Suprapubic skin (tissue), 4 donors: ENCODE measurements at places on chromosomes 4 and X.

DNA sequence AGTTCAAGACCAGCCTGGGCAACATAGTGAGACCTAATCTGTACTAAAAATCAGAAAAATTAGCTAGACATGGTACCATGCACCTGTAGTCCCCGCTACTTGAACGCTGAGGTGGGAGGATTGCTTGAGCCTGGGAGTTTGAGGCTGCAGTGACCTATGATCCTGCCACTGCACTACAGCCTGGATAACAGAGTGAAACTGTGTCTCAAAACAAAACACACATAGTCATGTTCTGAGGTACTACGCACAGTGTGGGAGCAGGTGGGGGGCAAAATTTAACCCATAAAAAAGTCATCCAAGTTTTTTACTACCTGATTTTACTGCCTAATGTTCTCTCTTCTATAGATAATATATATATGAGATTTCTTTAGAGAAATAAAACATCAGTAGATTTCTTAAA lies 28.4 kb downstream of the HSPA4L start:
- no peak for DNase-seq

DNA sequence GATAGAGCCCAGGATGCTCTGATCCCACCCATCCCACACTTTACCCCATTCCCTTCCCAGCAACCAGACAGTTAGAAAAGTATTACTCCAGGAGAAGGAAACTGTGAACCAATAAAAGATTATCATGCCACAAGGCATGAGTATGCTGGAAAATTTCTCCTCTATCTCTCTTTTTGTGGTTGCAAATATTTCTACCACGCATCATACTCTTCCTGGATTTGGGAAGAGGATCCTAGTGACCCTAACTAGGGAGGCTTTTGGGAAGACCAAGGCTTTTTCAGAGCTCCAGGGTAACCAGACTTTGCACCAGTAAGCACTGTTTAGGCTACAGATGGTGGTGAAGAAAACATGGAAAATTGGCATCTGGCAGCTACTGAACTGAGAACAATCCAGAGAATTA lies 257.6 kb upstream of the CLNK start:
- DNase-seq = no peak

- no peak for DNase-seq
Observed at GRCh38 chr4:53098681-53099121, 236.6 kb downstream of the RASL11B start.

DNA sequence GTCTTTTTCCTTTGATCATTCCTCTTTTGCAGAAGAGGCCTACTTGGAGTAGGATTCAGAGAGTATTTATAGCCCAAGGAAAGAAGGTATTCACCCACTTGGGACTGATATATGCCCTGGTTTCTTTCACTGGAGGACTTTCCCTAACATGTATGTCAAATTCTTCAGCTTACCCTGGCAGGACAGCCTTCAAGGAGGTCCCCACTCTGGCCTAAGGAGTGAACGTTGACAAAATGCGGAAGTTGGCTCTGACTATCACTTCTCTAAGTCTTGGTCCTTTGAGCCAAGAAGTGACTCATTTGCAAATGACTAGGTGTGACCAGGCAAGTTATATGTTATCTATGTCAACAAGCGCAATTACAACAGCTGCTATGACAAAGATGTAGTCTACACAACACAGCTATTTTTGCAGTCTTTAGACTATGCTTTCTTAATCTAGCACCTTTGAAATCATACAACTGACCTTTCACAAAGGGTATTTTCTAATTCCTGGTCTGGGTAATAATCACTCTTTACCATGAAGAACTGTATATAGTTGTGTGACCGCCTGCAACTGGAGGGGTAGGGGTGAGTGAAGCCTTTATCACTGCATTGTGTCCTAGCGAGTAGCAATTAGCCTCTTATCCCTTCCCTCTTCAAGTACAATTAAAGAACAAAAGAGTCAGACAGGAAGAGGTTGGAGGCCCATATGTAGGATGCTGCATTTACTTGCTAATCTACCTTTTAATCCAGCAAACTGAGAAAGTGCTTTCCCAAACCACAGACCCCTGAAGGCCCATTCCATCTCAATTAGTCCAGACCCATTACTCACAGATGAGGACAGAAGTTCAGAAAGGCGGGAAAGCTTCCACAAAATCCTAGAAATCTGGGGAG lies 50.1 kb downstream of the RASGEF1B start:
- no peak for DNase-seq

GRCh38 chrX:16114611-16115010 lies 8.8 kb upstream of the GRPR start:
- no peak for DNase-seq

- DNase-seq = no peak
Observed at GRCh38 chr4:117983541-117984365, 50.5 kb upstream of the NDST3 start.

GRCh38 chrX:107674480-107675364 lies 46.4 kb downstream of the PRPS1 start:
- DNase-seq = peak; percentile 95

DNA sequence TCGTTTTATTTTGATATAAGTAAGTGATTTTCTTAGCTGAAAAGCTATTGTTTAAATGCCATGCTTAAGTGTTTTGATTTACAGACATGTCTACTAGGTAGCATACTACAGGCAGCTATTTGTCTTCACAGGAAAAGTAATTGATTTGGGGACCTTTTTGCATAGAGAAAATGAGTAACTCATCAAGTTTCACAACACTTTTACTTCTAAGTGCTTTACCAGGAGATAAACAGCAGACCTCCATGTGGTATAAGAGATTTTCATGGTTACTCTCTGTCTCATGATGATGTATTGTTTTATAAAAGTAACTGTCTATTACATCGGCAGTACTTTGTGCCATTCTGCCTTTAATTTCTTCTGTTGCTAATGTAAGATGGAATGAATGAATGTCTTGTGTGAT lies 28.7 kb downstream of the RBPJ start:
- no peak for DNase-seq

DNA sequence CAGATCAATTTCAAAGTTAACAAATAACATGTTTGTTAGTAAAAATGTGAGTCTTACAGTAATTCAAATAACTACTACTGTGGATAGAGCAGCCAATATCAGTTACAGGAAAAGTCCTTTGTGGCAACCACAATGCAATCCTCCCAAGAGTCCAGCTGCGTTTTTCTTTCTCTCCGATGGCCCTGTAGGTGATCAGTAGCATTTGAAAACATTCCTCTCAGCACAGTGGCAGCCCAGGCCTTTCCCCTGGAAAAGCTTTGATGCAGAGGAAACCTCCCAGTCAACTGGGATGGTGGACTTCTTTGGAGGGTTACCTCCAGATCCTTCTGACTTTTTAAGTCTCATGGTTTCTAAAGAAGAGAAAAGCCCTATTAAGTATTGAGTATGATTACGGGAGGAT lies 18.0 kb upstream of the PDZD4 start:
- DNase-seq = no peak

DNA sequence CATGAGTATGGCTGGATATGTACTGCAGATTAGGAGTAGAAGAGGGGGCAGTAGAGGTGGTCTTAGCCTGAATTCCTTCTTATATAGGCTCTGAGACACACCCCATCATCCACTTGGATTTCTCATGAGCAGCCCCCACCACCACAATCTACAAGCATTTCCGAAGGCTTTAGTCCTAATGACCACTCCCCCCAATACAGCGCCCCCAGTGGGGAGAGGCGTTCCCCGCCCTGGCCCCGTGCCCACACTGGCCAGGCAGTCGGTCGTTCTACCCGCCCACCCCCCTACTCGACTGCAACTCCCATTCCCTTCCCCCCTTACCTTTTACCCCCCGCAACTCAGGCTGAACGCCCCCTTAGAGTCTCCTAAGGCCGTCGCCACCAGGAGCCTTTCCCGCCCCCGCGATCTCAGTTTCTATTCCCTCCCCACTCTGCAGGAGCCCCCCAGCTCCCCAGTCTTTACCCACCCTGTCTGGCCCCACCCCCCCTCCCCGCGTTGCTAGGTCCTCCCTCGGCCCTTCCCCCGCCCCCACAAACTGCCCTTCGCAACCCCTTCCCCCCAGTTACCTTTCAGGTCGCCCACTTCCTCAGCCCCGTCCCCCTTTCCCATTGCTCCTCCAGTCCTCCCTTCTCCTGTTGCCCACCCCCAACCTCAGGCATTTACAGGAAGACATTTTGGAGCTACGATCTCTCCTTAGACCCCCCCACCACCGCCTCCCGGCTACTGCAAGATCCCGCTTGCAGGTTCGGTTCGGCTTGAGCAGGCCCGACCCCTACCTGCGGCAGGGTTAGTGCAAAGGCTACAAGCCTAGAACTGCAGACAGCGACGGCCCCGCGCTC lies 468 bp downstream of the ZMYM3 start:
- no peak for DNase-seq

DNA sequence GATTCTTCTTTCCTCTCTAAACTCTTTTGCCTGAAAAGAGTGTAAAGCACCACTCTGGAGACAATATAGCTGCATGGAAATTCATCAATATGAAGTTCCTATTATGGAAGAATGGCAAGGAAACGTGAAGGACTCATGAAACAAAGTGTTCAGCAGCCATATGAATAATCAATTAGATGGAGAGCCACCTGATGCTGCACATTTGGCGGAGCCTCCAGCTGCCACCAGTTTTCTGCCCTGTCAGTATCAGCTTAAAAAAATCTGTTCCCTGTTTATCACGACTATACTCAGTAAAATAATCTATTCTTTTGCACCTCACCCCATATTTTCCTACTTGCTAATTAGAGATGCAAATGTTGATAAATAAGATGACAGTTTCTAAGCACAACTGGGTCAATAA lies 276.0 kb downstream of the UNC5C start:
- DNase-seq = no peak

- DNase-seq = no peak
Observed at GRCh38 chr4:87310691-87311335, 11.9 kb downstream of the HSD17B13 start.

- DNase-seq = no peak
Observed at GRCh38 chrX:48511560-48511959, 2.8 kb downstream of the PORCN start.

GRCh38 chr4:38620065-38620464 lies 43.9 kb upstream of the KLF3 start:
- no peak for DNase-seq

DNA sequence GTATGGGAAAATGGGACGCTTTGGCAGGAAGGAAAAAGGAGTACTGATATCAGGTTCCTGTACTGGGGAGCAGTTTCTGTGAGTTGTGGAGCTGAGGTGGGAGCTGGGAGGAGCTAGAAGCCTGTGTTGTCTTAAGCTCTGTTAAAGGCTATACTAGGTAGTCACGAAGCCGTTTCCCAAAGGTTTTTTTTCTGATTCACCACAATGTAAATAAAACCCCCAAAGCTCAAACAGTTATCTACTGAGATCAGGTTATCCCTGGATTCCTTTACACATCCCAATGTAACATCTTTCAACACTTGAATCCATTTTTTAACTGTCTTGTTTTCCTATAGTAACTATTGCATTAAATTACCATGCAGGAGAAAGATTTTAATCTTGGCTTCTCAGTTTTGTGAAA lies 297.4 kb upstream of the SFRP2 start:
- DNase-seq = no peak
